ENCODE measurements at places on chromosomes 5 and 9. TPM values are rescaled to one million over a fixed set of nuclear protein-coding genes. Genes with fewer than 3 reads are reported as not detected.

DNA sequence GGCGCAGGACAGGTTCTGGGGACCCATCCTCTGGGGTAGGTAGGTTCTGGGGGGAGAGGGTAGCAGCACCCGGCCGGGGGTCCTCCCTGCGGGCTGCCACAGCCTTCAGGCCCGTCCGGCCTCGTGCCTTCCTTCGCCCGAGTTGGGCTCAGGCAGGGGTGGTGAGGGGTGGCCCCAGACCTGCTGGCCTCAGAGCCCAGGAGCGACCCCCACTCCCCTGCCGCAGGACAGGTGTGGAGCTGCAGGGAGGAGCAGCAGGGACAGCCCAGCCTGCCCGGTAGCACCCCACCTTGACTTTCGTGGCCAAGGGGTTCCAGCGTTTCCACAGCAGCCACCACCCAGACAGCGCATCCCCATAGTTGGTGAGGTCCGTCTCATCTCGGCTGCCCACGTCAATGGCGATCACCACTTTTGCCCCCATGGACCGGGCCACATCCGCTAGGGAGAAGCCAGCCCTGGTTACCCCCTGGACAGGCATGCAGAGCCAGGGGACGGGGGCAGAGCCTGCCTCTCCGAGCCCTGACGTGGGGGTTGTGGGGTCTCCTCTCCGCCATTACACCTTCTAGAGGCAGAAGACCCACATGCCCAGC, 3.4 kb upstream of the NSMF start:
- peaks cover 29% of the 10 kb centered on the region for H3K4me1 ChIP-seq
- H3K36me3 ChIP-seq = peaks cover 54% of the 10 kb centered on the region
- DNase-seq = no peak

DTWD2 gene
- 25.1 TPM for total RNA-seq

PCAT7 gene
- total RNA-seq = not detected

- peaks cover 6% of the 10 kb centered on the region for H3K4me1 ChIP-seq
- no peak for DNase-seq
- no peaks in the 10 kb centered on the region for H3K27me3 ChIP-seq
- no peak overlapping the region for H3K27ac ChIP-seq
- no peak overlapping the region for H3K4me3 ChIP-seq
- H3K36me3 ChIP-seq = no peaks in the 10 kb centered on the region
Measured at GRCh38 chr9:5839572-5839902, 6.6 kb upstream of the ERMP1 start.

DNA sequence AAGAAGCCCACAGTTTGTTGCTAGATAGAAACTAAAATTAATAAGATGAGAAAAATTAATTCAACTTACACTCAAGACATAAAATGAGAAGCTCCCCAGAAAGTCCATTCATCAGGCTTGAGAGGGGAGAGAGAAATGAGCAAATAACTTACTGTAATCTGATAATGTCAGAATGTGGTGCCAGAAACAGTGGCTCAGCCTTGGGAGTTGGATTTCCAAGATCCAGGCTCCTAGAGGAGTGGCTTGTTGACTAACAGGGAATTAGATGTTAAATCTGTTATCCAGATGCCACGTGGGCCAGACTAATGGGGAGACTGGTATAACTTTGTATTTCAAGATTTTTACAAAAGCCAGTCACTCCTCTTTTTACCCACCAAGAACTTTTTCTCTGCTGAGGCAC, 458.2 kb downstream of the GADD45G start:
- H3K4me3 ChIP-seq = no peak overlapping the region
- H3K27ac ChIP-seq = no peak overlapping the region
- H3K27me3 ChIP-seq = no peaks in the 10 kb centered on the region
- no peak for DNase-seq

FYB1 gene
- total RNA-seq = 18.6 TPM

TMEM215 gene
- total RNA-seq = 5.2 TPM

AK8 gene
- 5.3 TPM for total RNA-seq

DOK3 gene
- 5.6 TPM for total RNA-seq

NEUROG1 gene
- total RNA-seq = not detected

DNA sequence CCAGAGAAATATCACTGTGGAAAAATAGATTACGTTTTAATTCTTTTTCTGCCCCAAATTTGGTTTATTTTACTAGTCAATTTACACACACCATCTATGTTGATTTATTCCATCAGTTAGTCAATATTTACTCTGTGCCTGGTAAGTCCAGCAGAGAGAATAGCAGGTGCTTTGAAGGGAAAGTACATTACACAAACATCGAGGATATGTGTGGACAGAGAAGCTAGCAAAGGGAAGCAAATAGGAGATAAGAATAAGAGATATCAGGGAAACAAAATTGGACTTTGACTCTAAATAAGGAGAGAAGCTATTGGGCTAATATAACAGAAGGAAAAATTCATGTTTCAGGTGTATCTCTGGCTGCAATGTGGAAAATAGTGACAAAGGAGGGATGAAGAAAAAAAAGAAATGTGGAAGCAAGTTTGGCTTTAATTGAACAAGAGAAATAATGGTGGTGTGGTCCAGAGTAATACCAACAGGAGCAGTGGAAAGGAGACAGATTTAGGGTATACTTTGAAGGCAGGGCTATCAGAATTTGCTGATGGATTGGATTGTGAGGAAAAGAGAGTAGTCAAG, 587.7 kb upstream of the CDH6 start:
- no peak for DNase-seq
- no peaks in the 10 kb centered on the region for H3K4me1 ChIP-seq
- H3K36me3 ChIP-seq = no peaks in the 10 kb centered on the region
- H3K27me3 ChIP-seq = no peaks in the 10 kb centered on the region
- H3K27ac ChIP-seq = no peak overlapping the region
- no peak overlapping the region for H3K4me3 ChIP-seq

KCNIP1 gene
- total RNA-seq = 31.2 TPM

UAP1L1 gene
- total RNA-seq = 3.5 TPM

Data from spinal cord (tissue), 10 donors.